CD4-positive, alpha-beta T cell treated with Interleukin-6 at 100 ng/mL for 8 hours (primary cell): ENCODE measurements at places on chromosomes 5 and 9.

DNA sequence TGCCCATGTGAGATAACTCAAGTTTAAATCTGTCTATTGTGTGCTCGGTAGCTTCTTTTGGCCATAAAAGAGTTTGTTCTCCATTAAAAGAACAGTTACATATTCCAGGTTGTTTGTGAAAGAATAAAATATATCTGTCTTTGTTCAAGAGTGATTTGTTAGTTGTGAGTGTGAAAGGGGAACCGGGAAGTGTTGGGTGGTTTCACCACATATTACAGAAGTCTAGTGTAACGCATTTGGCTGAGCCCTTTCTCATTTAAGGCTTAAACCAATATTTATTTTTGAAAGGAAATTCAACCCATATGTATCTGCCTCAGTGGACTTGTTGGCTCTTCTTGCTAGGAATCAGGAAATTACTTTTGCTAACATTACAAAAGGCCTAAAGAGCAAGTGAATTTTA is 54.1 kb upstream of the DMRTA1 start:
- no peak for DNase-seq

DNA sequence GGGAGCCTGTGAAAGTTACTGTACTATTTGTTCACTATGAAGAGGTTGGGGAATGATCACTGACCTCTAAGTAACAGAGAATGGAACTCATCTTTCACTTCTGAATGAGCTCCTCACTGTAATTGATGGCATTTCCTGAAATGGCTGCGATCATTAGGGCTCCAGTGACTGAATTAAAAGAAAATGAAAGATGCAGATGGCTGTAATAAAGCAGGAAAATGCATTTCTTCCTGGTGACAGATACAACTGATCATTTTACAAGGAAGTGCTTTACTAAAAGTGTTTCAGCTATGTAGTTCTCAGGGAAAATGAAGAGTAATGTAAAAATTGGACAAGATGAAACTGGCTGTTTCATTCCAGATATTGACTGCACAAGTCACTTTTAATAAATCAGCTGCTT is 1200.6 kb upstream of the NUDT12 start:
- no peak for DNase-seq

GRCh38 chr5:88883836-88884607 is 1.0 kb upstream of the MEF2C start:
- DNase-seq, result no peak

DNA sequence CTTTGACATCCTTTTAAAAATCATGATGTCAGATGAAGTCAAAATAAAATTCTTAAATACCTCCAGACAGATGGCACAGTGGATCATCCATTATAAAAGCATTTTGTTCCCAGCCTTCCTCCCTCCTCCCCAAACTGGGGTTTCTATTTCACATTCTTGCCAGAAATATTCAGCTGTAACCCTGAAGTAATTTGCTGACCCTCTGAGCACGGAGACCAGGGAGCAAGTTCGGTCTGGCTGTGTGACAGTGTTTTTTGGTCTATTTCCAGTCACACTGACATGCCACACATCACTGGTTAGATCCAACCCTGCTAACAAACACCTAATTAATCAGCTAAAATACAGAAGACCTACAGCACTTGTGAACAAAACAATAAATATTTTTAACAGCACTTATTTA is 126.2 kb upstream of the DMRT1 start:
- no peak for DNase-seq

GRCh38 chr5:54845567-54845941 is 139.8 kb downstream of the ESM1 start:
- no peak for DNase-seq

- DNase-seq, result no peak
Observed at GRCh38 chr9:93633492-93634221, 57.3 kb downstream of the PHF2 start.

DNA sequence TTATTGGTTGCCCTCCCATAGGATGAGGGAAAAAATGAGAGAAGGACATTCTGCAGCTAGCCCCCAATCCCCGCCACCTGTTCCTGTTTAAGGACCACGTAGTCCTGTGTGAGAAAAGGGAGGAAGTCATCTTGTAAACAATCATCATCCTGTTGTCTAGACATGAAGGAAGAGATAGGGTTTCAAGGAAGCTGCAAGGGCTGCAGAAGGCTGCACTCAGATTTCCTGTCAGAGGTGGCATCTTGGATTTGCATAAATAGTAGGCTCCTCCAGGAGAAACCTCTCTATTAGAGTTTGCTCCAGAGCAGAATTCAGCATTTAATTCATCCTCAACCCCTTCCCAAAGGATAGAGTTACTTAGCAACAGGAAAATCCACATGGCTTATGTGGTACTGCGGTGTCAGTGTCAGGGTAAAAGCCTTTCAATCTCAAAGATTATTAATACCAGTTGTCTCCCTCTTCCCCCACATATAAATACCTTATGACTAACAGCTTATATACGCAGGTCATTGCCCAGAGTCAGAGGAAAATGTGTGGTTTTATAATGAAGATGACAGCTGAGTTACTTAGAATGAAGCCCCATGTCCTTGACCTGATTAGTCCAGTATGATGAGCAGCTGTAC is 4.6 kb upstream of the DNAJC18 start:
- peak; percentile 44 for DNase-seq

DNA sequence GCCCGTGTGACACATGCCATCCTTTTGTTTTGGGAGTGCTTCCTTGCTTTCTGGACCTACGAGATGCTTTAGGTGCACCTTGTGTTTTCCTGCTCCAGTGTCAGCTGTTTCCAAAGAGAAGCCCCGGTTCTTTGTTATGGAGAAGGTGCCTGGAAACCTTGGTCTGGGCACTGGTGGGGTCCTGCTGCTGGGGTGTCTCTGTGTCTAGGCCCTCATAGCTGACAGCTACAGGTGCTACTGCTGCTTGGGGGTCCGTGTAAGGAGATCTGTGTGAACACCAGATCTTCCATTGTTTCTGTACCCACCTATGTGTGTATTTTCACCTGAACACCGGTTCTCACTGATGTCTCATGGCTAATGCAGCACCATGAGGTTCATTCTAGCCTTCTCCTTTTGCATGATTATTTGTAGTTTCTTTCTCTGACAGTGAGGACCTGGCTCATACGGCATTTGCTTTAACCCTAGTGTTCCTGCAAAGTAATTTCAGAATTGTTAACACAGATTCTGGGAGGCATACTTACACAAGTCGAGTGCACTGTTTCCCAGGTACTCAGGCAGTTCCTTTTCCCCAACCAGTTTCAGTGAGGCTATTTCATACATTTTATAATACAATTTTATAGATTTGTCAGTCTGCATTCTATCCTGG is 13.2 kb upstream of the FAM120AOS start:
- no peak for DNase-seq

- DNase-seq, result no peak
Observed at GRCh38 chr9:129713402-129713679, 39.5 kb downstream of the PTGES start.

GRCh38 chr5:146240951-146241350 is 37.5 kb downstream of the RBM27 start:
- DNase-seq, result no peak

DNA sequence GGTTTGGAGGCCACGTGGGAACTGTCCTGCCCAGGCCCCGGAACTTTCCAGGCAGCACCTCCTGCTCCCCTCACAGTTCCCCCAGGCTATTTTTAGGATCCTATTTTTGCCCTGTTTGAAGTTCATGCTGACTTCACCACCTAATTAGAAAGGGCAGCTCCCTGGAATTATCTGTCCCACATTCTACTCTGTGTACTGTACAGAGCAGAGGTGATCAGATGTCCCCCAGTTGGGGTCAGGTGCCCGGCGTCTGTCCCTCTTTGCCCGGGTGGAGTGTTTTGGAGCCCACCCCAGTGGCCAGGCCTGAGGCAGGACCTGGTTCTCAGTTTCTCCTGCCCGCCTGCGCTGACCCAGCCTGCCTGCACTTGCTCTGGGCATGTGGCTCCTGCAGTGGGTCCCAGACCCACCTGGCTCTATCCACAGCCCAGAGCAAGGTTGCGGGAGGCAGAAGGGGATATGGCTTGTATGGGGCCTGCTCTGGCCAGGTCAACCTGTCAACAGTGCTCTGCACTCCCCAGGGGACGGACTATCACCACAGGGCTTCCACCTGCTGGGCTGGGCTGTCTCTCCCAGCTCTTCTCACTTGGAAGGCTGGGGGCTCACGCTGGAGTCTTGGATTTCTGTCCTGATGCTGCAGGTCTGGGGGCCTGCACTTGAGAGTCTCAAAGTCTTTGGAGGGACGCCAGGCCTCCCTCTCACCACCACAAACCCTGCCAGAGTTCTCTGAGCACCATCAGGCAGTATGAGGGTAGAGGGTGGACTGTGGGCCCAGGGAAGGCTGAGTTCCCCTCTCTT is 268.3 kb downstream of the GADD45G start:
- no peak for DNase-seq

DNA sequence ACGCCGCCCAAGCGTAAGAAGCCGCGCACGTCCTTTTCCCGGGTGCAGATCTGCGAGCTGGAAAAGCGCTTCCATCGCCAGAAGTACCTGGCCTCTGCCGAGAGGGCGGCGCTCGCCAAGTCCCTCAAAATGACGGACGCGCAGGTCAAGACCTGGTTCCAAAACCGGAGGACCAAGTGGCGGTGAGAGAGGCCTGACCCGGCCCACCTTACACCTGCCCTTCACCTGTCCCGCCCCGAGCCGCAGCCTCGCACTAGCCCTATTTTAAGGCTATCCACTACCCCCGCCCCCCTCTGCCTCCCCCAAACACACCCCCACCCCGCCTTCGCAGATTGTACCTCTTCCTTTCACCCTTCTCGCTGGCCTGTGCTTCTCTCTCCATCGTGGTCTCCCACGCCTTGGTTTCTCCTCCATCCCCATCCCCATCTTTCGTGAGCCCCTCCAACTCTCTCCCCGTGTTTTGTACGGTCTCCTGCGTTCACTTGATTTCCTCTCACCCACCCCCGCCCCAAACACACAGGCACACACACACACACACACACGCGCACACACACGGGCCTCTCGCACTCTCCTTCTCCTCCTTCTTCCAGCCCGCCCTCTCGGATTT is 1.3 kb downstream of the TLX3 start:
- no peak for DNase-seq

DNA sequence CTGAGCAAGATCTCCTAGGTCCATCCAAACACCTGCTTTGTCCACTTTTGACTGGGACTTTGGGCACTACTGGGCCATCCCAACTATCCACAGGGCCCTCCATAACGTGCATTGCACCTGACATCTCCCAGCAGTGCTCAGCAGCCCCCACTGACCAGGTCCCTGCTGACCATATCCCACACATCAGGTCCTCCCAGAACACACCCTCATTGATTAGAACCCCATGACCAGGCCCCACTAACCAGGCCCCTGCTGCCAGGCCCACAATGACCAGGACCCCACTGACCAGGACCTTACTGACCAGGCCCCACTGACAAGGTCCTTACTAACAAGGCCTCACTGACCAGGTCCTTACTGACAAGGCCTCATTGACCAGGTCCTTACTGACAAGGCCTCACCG is 93.9 kb upstream of the CTSV start:
- DNase-seq, result no peak

GRCh38 chr9:14956208-14956607 is 46.0 kb upstream of the FREM1 start:
- no peak for DNase-seq

GRCh38 chr5:136155078-136155477 is 22.4 kb downstream of the SMAD5 start:
- DNase-seq, result no peak

DNA sequence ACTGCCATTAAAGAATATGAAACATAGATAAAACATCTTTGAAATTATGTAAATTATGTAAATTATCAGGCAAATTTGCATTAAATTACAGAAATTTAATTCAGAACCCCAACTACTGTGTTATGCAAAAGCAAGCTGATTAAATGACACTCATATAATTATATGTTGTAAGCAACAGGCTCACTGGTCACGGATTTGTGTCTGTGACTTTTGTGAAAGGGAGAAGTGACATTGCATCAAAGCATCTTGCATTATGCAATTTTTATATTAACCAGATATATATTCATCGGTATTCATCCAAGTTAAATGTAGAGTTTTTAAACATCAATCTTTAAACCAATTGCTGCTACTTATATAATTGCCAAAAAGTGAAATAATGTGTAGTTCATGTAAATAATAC is 13.0 kb upstream of the GLIPR2 start:
- no peak for DNase-seq

DNA sequence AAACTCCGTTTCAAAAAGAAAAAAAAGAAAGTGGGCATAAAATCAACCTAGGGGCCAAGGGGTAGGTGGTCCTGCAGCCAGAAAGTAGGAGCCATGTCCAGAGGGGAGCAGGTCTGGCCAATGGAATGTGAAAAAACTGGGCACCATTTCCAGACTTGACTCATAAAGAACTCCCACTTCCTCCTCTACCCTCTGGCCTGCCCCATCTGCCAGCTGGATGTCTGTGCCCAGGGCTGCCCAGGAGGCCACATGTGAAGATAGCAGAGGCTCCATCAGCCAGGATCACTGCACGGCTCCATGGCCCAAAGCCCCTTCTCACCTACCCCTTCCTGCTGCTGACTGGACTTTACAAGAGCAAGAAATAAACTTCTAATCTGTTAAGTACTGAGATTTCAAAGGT is 42.1 kb upstream of the EEIG1 start:
- no peak for DNase-seq

- DNase-seq, result no peak
Observed at GRCh38 chr5:147390654-147391225, 119.1 kb downstream of the DPYSL3 start.

- no peak for DNase-seq
Observed at GRCh38 chr5:179264783-179265513, 80.3 kb downstream of the ADAMTS2 start.

- DNase-seq, result peak; percentile 78
Observed at GRCh38 chr9:127970401-127971313, 10.1 kb downstream of the EEIG1 start.

GRCh38 chr5:169809281-169809680 is 171.0 kb downstream of the INSYN2B start:
- DNase-seq, result no peak

DNA sequence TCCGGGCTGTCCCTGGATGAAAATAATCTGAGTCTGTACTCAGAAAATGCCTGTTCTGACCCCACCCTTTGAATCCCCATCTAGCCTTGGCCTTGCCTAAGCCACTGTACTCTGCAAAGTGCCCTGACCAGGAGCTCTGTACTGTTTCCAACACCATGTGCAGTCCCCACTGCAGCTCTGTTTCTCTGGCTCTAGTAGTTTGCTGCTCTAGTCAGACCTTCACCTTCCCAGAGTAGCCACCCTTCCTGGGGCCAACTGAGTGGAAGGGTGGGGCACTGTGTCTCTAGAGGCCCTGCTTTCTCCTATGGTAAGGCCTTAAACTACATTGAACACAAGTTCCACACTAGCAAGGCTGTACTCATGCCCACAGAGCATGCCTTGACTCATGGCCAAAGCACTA is 31.9 kb downstream of the P4HA2 start:
- DNase-seq, result no peak

- DNase-seq, result no peak
Observed at GRCh38 chr9:121676926-121677325, 25.5 kb downstream of the DAB2IP start.

- DNase-seq, result no peak
Observed at GRCh38 chr5:128241051-128241695, 157.6 kb downstream of the SLC12A2 start.

DNA sequence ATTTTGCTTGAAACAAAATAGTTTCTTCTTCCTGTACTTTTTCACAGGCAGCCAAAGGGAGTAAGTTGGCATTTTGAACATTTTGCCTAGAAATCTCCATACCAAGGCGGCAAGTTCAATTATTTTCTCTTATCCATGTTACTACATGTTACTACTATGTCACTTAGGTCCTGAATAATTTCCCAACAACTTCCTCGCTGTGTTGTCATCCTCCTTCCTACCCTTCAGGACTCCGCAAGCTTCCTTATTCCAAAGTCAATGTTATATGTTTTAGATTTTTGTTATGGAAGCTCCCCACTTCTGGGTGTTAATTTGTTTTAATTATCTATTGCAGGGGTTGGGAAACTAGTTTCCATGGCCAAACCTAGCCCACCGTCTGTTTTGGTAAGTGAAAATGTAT is 9.9 kb upstream of the B4GALT1 start:
- DNase-seq, result no peak
